ENCODE measurements at places on chromosomes 2 and 18.

- DNase-seq, result no peak
Observed at GRCh38 chr2:206231669-206232286, 42.7 kb upstream of the ZDBF2 start.

DNA sequence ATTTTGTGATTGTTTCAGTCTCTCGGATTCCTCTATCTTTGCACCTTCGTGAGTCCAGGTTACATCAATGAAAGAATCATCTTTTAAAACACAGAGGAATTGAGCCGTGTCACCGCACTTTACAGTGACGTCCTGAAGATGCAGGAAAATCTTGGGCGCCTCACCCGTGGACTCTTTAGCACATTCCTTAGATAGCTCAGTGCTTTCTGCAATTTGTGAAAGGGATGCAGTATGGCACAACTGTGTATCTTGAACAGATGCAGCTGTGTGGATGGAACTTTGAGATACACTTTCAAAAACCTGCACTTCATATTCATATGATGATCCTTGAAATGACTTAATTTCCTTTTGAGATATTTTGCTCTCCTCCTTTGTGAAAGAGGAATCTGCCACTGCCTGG, 50.9 kb downstream of the TTN start:
- DNase-seq, result no peak

DNA sequence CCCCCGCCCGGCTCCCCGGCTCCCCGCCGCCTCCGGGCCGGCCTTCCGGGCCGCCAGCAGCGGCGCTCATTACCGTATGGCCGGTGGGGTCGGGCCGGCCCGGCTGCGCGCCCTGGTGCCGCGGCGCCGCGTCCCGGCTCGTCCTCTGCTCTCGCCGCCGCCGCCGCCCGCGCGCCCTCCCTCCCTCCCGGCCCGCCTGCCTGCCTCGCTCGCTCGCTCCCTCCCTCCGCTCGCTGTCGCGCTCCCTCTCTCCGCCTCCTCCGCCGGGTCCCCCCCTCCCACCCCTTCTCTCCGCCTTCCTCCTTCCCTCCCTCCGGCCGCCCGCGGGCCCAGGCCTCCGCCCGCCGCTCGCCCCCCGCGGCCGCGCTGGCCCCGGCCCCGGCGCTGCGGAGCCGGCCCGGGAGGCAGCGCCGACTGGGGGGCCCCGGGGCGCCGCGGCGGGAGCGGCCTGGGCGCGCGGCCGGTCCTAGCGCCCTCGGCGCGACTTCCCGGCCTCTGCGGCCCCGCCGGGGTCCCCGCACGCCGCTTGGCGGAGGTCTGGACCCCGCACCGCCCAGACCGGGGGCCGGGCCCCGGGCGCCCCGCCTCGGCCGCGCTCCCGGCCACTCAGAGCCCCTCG, at the start of gene DNMT3A:
Gene DNMT3A (minus strand): TSS at position 173 of the 619 bp plus-strand sequence. CDS start 27,941 bp downstream, outside the sequence.
- DNase-seq, result peak; percentile 68

GRCh38 chr2:199739413-199740110, 111.4 kb downstream of the FTCDNL1 start:
- DNase-seq, result peak; percentile 85
